Non-pigmented ciliary epithelial cell (primary cell): ENCODE measurements at places on chromosomes 1 and 21.

DNA sequence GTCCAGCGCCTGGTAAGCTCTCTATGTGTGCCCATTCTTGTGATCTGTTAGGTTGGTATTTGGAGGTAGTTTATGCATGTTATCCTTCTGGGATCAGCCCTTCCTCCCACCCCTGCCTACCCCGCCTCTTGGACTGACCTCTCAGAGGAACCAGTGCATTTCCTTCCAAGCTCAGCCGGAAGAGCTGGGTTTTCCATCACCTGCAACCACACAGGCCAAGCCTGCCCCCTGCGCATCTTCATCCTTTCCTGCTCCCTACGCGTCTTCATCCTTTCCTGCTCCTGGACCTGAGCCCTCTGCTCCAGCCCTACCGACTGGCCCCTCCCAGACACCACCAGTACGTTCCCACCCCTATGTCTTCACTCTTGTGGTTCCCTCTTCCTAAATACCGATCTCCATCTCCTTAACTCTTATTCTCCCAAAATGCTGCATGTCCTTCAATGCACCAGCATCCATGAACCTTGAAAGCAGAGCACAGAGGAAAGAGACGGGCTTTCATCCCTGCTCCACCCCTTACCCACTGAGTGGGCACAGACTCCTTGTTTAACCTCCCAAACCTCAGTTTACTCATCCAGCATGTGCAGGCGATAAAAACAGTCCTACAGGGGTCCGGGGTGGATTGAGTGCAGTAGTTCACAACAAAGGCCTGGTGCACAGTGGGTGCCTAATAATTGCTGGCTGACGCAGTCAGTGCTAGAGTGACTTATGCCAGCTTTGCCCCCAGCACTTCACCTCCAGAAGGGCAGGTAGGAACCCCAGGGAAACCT is 526.3 kb downstream of the MATN1 start:
- no peak for DNase-seq

- DNase-seq = no peak
Measured at GRCh38 chr1:34847094-34847493, 12.5 kb downstream of the SMIM12 start.

DNA sequence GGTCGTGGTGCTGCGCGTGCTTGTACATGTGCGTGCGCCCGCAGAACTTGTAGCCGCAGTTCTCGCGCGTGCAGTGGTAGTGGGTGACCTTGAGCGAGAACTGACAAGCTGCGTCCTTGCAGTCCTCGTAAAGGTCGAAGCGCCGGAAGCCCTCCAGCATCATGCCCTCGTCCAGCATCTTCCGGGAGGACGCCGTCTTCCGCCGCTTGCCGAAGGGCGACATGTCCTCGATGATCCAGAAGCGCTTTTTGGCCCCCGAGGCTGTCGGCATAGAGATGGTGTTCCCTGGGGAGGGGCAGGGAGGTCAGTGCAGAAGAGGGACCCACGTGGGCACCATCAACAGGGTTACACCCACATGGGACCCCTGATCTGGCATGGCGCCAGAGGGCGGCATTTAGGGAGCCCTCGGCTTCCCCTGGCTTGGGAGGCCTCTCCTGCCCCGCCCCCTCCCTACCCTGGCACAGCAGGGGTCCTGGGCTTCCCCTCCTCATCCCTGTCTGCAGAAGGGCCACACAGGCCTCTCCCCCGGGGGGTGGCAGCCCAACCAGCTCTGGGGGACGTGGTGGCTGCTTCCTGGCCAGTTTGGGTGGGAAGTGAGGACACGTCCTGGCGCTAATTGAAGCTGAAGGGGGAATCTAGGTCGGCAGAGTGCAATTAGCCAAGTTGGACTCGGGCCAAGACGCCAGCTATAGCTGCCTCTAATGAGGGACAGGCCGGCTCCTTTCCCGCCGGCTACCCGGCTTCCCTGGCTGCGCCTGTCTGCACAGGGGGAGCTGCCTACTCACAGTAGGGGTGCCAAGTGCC is 156.5 kb downstream of the CASZ1 start:
- DNase-seq = no peak

- no peak for DNase-seq
Measured at GRCh38 chr1:155897746-155898145, 13.4 kb downstream of the RIT1 start.

GRCh38 chr1:111948209-111949171 is 41.0 kb downstream of the KCND3 start:
- DNase-seq = no peak

DNA sequence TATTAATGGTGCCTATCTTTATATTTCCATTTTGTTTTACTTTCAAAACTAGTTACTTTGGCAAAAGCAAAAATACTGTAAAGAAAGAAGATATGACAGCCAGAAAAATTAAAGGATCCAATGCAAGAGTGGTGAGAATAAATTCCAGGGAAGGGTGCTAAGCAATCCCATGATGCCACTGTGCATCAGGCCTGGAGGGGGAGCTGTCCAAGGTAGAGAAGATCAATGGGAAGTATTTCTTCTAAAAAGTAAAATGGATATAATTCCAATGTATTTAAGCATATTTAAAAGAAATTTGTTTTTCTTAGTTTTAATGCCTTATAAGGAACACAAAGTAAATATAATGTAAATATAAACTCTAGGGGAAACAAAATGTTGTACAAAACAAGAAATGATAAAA is 1382.2 kb upstream of the B3GALT2 start:
- DNase-seq = no peak

DNA sequence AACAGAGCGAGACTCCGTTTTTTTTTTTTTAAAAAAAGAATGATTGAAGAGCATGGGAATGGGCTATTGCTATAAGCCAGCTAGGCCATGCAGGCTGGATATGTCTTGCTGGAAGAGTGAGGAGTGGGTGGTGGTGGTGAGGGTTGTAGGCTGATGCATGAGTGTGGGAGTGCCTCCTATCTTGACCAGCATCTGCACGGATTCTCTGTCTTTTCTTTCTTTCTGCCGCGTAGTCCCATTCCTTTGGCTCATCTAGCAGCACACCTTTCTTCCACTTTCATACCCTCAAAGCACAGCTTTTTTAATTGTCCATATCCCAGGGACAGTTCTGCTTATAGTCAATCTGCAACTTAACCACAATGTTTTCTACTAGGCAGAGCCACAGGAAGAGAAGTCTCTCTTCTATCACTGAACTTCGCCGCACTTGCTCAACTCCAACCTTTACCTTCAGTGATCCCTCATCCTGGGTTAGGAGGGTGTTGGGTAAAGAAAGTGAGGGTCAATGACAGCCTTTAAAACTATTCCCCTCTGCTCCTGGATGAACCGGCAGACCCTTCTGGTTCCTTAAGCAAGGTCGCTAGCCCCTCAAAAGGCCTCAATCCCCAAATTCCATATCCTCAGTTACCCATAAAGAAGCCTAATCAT is 15.2 kb downstream of the ADCY10 start:
- DNase-seq = no peak

- no peak for DNase-seq
Measured at GRCh38 chr1:155860970-155861510, 1.7 kb downstream of the SYT11 start.

GRCh38 chr1:203317429-203318228 is 12.3 kb downstream of the BTG2 start:
- no peak for DNase-seq
